ENCODE measurements at places on chromosomes 4 and X.

DNA sequence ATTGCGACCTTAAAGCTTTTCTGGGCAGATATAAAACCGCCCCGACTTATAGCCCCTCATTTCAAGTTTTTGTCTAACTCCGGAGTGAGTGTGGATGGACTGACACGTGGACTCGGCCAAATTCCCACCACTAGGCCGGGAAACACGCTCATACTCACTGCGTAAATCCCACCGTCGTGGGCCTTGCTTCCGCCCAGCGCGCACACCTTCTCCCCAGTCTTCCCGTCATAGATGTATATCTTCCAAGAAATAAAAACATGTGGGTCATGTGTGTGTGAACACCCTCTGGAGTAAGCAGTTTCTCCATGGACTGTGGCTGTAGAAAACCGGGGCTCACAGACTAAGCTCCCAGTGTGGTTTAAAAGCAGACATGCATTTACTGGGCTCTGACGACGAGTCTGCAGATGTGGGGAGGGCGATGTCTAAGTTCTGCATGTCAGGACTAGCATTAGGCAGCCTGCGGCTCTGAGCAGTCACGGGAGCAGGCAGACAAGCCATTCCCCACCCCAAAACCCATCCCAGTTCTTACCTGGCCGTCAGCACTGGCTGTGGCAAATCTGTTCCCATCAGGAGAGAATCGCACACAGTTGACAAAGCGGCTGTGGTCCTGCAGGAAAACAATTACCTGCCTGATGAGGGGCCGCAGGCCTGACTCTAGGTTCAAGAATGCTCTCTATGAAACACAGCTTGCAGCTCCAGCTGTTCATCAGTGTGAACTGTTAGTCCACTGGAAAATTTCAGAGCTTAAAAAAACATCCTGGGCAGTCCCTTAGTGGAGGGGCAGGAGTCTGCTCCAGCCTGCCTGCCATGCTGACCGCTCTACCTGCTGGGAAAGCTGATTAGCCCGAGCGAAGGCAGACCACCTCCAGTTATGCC lies 28.2 kb downstream of the WDR1 start:
- DNase-seq = no peak

DNA sequence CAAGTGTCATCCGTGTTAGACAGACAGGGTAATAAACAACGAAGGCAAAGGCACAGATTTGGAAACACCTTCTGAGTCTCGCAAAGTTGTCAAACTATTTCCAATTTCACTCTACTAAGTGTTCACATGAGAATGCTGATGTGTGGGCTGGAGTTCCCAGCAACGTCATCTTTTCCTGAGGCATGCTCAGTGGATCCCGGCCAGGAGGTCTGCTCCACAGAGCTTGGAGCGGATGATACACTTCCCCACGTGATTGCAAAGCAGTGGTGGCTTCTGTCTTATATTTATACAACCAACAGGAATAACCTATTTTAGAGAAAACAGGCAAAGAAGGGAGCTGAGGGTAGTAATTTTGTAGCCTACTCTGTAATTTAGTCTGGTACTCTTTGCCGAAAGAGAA lies 40.1 kb upstream of the PDK3 start:
- peak; percentile 9 for DNase-seq

DNA sequence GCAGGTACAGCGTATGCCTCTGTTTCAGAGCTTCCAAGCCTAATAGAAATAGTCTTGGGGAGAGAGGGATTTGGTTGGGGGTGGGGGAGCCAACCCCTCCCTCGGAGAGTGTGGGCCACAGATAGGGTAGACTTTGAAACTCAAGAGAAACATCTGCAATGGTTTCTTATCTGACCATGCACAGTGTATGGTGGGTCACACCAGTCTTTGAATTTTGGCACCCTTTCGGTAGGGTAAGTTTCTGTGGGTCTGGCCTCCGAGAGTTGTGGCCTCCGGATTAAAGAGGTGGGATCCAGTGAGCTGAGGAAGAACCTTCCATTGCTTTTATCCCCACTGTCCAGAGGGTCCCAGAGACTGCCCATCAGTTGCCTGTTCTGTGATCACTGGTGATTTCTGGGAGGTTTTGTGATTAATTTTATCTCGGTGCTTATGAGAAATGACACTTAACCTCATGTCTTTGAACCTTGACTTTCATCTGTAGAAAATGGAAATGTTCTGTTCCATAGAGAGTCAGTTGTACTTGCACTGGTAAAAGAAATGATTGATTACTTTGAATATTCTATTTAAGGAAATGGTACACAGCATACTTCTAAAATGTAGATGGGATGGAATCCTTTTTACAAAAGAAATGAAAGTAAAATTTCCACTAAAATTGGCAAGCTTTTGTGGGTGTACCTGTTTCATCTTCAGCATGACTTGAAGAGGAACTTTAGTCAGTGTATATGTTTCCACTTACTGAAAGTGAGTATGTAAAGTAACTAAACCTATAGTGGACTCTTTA lies 62.7 kb downstream of the TMEM131L start:
- no peak for DNase-seq

GRCh38 chrX:67094061-67094460 lies 449.8 kb upstream of the AR start:
- no peak for DNase-seq

DNA sequence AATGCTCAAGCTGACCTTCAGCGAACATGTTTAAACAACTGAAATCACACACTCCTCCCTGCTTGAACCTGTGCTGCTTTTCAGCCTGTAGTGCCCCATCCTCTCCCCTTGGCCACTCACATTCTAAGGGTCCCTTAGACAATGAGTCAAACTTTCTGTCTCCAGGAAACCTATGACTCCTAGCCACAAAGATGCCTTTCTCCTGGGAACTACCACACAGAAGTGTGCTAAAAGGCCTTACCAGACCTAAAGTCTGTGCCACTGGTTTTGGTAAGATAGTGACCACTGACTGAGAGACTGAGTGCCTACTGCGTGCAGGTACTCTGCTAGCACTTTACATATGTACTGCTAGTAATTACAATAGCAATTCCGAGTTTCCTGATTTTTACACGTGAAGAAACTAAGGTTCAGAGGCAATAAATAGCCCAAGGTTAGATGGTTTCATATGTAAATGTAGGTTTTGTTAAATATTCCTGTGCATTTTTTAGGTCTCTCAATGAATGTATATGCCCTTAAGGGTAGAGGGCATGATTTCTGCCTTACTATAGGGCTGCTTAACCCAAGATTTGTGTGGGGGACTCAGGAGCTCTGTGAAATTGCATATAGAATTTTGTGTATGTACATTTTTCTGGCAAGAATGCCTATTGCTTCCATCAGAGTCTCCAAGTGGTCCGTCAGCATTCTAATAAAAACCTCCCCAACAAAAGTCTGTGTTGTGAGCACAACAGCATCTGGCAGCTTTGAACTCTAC lies 71.1 kb downstream of the NSG1 start:
- DNase-seq = peak; percentile 32

DNA sequence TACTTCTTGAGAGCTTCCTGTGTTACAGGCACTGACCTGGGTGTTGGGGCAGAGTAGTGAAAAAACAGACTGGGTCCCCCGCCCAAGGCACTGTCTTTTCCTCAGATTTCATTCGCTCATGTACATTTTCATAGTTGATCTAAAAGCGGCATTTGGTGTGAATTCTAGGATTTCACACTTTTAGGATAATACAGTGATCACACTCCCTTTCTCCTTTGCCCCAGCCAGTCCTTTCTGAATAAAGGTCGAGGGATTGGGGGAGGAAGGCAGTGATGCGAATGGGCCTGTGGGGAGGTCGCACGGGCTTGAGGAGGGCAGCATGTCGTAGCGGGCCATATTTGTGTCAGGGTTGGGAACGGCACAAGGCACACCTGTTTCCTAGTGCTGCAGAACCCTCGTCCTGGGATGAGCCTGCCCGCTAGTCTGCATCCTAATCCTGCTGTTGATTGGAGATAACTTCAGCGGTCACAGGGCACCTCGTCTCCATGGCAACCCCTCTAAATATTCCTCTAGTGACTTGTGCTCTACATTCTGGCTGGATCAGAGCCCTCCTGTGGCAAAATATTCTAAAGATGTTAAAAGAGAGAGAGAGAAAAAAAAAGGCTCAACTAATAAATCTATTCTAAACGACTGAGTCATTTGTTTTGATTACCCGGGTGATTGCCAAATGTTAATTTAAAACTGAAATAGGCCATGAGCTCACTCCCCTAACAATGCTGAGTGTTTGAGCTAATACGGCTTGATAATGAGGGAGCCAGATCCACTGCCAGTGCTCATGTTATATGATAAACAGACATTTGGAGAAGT lies 21.8 kb downstream of the FHL1 start:
- peak; percentile 96 for DNase-seq

GRCh38 chr4:70747874-70748273 lies 26.1 kb downstream of the RUFY3 start:
- DNase-seq = no peak

GRCh38 chr4:108959491-108959890 lies 196.6 kb upstream of the ETNPPL start:
- DNase-seq = no peak

DNA sequence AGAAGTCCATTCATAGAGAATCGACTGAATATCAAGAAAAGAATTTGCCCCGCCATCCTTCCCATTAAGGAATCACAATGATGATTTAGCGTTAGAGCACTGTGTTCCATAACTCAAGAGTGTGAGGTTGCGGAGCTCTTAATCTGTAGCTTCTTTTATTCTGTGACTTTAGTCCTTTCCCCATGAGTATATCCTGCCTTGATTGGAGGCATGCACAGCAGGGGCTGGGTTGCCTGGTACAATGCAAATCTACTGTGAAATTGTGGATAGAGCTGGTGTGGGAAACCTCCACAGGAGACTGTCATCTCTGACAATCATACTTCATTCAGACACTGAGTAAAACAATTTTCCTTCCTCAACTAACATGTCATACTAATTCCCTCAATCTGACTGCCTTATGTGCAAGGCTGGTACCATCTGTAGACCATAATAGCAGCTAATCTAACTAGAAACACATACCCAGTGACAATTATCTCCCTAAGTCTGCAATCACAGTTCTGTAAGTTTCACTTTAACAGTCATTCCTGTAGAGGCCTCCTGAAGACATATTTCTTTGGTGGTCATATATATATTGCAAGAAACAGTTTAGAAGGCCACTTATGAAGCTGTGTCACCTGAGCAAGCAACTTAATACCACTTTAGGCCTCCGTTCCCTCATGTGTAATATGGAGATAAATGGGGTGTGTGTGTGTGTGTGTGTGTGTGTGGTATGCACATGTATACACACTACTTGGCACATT lies 355.2 kb upstream of the FAM241A start:
- no peak for DNase-seq

- DNase-seq = no peak
These were observed 7.4 kb upstream of the FGF13 start for GRCh38 chrX:138718941-138719340.

DNA sequence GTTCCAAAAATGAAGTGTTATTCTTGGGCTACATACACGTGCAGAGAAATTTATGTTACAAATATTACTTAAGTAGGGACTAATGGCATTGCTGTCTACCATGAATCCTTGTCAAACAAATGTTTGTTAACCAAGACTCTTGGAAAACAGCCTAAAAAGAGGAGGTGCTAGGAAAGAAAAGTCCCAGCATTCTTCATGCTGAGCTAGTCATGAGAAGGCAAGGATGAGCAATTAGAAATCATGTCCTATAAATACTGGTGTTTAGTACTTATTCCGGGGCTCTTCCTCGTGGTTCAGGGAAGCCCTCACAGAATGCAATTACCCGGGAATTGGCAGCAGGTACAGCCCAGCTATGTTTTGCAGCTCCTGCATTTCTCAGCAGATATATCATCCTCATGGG lies 378.1 kb upstream of the FTHL17 start:
- DNase-seq = no peak

- peak; percentile 54 for DNase-seq
These were observed 1.8 kb downstream of the KLF3 start for GRCh38 chr4:38665551-38666411.

GRCh38 chrX:45186643-45187026 lies 14.0 kb downstream of the DIPK2B start:
- DNase-seq = no peak

GRCh38 chrX:39946822-39947221 lies 150.9 kb downstream of the BCOR start:
- DNase-seq = peak; percentile 14

GRCh38 chrX:39859991-39860861 lies 237.5 kb downstream of the BCOR start:
- no peak for DNase-seq

DNA sequence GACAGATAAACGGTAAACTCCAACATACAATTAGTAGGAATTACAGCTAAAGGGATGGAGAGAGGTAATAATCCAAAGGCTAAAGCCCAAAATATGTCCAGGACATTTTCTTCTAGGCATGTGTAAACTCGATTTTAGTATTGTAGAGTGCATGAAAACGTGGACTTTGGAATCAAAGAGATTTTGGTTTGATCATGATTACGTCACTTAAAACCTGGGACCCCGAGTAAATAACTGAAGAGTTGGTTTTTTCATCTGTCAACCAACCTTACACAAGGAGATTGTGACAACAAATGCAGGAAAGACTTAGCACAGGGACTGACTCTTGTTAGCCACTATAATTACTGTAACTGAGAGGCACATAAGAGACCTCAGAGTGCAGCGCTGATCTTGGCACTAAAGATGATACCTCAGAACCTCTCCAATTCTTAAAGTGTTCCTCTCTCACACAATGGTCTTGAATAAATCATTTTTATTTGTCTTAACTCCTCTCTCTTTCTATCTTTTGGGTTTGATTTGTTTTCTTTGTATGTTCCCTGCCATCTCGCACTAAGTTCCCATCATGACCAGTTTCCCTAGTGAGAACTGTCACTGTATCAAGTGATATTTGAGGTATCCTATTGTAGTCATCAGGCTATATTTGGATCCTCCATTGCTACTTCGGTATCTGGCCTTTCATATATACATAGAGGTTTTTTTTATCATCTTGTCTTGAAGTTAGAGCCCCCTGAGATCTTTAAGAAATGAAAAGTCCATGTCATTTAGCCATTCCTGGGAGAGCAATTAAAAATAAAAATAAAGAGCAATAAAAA lies 32.2 kb upstream of the MSL3 start:
- no peak for DNase-seq

All from kidney glomerular epithelial cell (primary cell).